ENCODE measurements at places on chromosomes 2 and 18. TPM values are rescaled to one million over a fixed set of nuclear protein-coding genes. Genes with fewer than 3 reads are reported as not detected.

- no peak overlapping the region for H3K4me3 ChIP-seq
- H3K27me3 ChIP-seq, result peaks cover 3% of the 10 kb centered on the region
- H3K4me1 ChIP-seq, result peaks cover 26% of the 10 kb centered on the region
- DNase-seq, result no peak
Observed at GRCh38 chr2:55054106-55054875, 4.0 kb upstream of the RTN4 start.

DNA sequence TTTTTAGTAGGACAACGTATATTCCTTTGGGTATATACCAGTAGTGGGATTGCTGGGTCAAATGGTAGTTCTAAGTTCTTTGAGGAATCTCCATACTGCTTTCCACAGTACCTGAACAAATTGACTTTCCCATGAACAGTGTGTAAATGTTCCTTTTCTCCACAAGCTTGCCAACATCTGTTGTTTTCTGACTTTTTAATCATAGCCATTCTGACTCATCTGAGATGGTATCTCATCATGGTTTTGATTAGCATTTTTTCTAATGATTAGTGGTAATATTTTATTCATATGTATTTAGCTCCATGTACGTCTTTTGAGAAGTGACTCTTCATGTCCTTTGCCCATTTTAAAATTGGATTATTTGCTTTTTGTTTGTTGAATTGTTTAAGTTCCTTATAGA, 58.4 kb upstream of the CERS6 start:
- DNase-seq, result no peak
- no peaks in the 10 kb centered on the region for H3K4me1 ChIP-seq
- no peaks in the 10 kb centered on the region for H3K36me3 ChIP-seq
- no peak overlapping the region for H3K27ac ChIP-seq

- no peak overlapping the region for H3K27ac ChIP-seq
- H3K36me3 ChIP-seq, result no peaks in the 10 kb centered on the region
- H3K27me3 ChIP-seq, result no peaks in the 10 kb centered on the region
- no peak overlapping the region for H3K4me3 ChIP-seq
- no peaks in the 10 kb centered on the region for H3K4me1 ChIP-seq
Observed at GRCh38 chr2:144225076-144225475, 294.8 kb downstream of the ZEB2 start.

GRCh38 chr2:125280265-125280664, 1255.2 kb downstream of the CNTNAP5 start:
- H3K27ac ChIP-seq, result no peak overlapping the region
- no peaks in the 10 kb centered on the region for H3K4me1 ChIP-seq
- DNase-seq, result no peak
- H3K27me3 ChIP-seq, result no peaks in the 10 kb centered on the region
- no peak overlapping the region for H3K4me3 ChIP-seq

- peaks cover 17% of the 10 kb centered on the region for H3K4me1 ChIP-seq
- no peak overlapping the region for H3K27ac ChIP-seq
- no peak overlapping the region for H3K4me3 ChIP-seq
- no peaks in the 10 kb centered on the region for H3K27me3 ChIP-seq
- no peak for DNase-seq
Observed at GRCh38 chr18:58405107-58405898, 223.6 kb downstream of the ALPK2 start.

DNA sequence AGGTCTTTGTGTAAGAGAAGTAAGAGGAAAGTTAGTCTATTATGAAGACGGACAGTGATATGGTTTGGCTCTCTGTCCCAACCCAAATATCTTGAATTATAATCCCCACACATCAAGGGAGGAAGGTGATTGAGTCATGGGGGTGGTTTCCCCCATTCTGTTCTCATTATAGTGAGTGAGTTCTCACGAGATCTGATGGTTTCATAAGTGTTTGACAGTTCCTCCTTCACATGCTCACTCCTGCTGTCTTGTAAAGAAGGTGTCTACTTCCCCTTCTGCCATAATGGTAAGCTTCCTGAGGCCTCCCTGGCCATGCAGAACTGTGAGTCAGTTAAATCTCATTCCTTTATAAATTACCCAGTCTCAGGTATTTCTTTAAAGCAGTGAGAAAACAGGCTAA, 67.6 kb downstream of the NEURL3 start:
- H3K36me3 ChIP-seq, result peaks cover 9% of the 10 kb centered on the region
- no peaks in the 10 kb centered on the region for H3K27me3 ChIP-seq
- H3K4me1 ChIP-seq, result no peaks in the 10 kb centered on the region
- DNase-seq, result no peak
- H3K27ac ChIP-seq, result no peak overlapping the region

The TMEM17 gene
- 4.0 TPM for total RNA-seq

The TUBA4B gene
- total RNA-seq, result not detected

GRCh38 chr2:128276878-128277675, 41.6 kb downstream of the HS6ST1 start:
- H3K27ac ChIP-seq, result peak overlapping the region; percentile 75
- H3K4me3 ChIP-seq, result no peak overlapping the region
- peaks cover 17% of the 10 kb centered on the region for H3K36me3 ChIP-seq

GRCh38 chr2:133865141-133865540, 296.9 kb upstream of the NCKAP5 start:
- DNase-seq, result no peak
- no peak overlapping the region for H3K4me3 ChIP-seq
- no peaks in the 10 kb centered on the region for H3K27me3 ChIP-seq
- no peaks in the 10 kb centered on the region for H3K36me3 ChIP-seq

GRCh38 chr2:173952267-173953046, 12.7 kb downstream of the SP3 start:
- H3K4me3 ChIP-seq, result no peak overlapping the region
- H3K4me1 ChIP-seq, result peaks cover 18% of the 10 kb centered on the region
- no peaks in the 10 kb centered on the region for H3K27me3 ChIP-seq
- no peak for DNase-seq

- H3K4me3 ChIP-seq, result no peak overlapping the region
- H3K36me3 ChIP-seq, result peaks cover 7% of the 10 kb centered on the region
- H3K27ac ChIP-seq, result no peak overlapping the region
- no peak for DNase-seq
- no peaks in the 10 kb centered on the region for H3K4me1 ChIP-seq
Observed at GRCh38 chr2:24635181-24635580, 144.1 kb downstream of the NCOA1 start.

The ACVR1C gene
- 0.09 TPM for total RNA-seq

DNA sequence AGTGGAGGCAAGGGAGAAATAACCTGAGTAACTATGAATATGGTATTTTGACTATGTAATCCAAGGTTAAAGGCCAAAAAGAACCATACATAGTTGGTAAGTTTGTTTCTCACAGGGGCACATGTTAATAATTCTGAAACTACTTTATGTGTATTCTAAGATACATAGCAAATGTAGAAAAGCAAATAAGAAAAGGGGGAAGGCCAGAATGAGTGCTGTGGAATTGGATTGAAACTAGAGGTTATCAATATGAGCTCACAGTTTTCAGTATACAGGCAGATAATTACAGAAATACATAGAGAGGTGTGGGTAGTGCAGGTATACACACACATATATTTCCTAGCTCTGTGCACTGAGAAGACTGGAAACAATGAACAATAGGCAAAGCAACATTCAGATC, 13.7 kb downstream of the INO80C start:
- peaks cover 13% of the 10 kb centered on the region for H3K4me1 ChIP-seq
- H3K27me3 ChIP-seq, result no peaks in the 10 kb centered on the region
- H3K4me3 ChIP-seq, result no peak overlapping the region
- no peak overlapping the region for H3K27ac ChIP-seq

The FEV gene
- total RNA-seq, result not detected

GRCh38 chr2:170339750-170340692, 162.1 kb downstream of the MYO3B start:
- no peaks in the 10 kb centered on the region for H3K36me3 ChIP-seq
- H3K4me1 ChIP-seq, result peaks cover 15% of the 10 kb centered on the region
- no peak overlapping the region for H3K4me3 ChIP-seq
- DNase-seq, result no peak
- no peak overlapping the region for H3K27ac ChIP-seq
- H3K27me3 ChIP-seq, result no peaks in the 10 kb centered on the region

The R3HDM1 gene
- total RNA-seq, result 63.0 TPM

DNA sequence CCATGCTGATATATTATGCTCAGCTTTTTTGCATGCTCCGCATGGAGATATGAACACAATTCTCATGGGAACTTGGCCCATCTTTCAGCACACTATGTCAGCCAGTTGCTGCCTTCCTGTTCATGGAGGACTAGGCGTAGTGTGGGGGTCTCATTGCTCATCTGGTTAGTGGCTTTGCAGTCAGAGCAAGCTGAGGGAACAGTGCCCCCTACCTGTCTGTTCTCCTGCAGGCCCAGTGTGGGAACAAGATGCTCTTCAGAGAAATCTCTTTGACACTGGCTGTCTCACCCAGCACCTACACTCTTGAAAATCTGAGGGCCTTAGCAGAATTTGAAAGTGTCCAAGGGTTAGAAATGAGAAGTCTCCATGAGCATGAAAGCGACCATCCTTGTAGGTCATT, 47.1 kb downstream of the SPTBN1 start:
- peaks cover 14% of the 10 kb centered on the region for H3K4me1 ChIP-seq
- H3K27ac ChIP-seq, result no peak overlapping the region
- H3K36me3 ChIP-seq, result no peaks in the 10 kb centered on the region
- DNase-seq, result peak; percentile 49

The SIX3 gene
- total RNA-seq, result not detected
